ENCODE measurements at places on chromosomes 3 and 15. TPM values are rescaled to one million over a fixed set of nuclear protein-coding genes. Genes with fewer than 3 reads are reported as not detected.
A peak's percentile ranks its signal among the peaks of the same experiment; 100 is the strongest.

The PP2D1 gene
- total RNA-seq = not detected

The KIF7 gene
- total RNA-seq = 2.7 TPM

The AGBL1 gene
- not detected for total RNA-seq

The SLC22A14 gene
- not detected for total RNA-seq

The C15orf40 gene
- total RNA-seq = 25.6 TPM

The PLS1 gene
- total RNA-seq = 4.7 TPM

The EPHA6 gene
- not detected for total RNA-seq

DNA sequence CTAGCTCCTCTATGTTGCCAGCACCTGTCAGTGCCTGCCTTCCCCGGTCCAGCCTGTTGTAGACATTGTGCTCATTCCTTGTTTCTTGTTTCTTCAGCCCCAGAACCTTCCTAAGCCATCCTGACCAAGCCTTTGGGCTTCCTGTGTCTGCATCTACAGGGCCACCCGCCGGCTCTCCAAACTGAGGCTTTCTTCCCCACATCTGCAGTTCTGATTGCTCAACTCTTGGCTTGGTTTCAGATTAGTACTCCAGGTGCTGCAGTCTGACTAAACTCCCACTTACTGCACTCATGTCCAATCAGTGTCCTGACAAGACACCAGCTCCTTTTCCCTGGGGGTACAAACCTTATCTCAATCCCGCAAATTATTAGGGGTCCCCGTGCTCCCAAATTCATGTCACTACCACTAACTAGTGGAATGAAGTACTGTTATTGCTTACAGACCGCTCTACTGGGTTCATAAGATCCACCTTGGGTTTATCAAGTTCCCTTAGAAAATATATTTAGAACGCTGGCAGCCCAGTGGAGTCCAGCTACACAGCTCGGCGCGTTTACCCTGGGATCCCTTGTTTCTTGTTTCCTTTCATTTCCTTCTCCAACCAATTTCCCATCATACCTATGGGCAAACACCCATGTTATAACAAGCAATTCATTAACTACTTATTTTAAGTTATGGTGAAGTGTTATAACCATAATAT, 114.2 kb upstream of the TJP1 start:
- no peak for DNase-seq

DNA sequence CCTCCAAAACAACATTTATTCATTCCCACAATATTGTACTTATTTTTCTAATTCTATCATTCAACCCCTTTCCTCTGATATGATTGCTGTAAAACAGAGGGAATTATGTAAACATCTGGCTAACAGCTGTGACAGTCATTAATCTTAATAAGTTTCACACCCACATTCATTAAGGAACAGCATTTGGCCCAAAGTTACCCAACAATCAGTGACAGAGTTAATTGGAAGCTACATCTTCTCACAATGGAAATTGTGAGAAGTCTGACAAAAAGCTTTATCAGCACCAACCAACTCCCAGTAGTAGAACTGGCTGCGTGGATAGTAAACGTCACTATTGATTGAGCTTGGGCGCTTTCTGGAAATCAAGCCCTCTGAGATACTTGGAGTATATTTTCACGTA, 165.8 kb upstream of the SLC24A5 start:
- DNase-seq = no peak

DNA sequence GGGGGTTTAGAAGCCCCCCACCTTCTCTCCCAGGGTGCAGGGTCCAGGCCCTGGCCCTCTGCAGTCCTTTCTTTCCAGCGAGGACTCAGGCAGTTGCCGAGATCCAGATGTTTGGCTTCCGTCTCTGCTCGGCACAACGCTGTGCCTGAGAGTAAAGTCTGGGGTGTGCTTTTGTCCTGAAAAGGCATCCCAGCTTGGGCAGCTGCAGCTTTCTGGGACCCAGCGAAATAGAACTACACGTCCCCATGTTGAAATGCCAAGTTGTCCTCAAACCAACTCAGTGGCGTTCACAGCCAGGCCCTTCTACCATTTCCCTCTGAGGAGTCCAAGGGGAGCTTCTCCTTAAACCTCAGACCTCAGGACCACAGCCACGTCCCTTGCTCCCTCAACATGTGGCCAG, 23.1 kb downstream of the FGD5 start:
- no peak for DNase-seq

DNA sequence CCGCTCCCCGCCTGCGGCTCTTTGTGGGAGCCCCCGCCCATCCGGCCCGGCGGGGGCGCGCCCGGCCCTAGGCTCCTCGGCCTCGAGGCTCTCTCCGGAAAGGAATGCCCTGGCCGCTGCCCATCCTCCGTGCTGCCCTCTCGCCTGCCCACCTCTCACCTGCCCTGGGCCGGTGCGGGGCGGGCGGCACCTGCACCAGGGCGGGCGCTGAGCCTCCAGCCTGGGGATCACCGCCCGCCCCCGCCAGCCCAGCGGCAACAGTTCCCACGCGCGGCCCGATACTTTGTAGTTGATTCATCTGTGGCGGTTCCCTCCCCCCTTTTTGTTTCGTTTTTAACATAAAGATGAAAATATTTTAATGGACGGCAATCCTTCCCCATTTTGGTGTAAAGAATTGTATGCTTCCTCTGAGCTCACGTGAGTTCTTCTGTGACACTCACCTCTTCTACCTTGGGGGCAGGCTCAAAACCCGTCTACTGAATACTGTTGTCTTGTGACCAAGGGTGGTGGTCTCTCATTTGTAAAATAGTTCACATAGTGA, 1.9 kb downstream of the KLF13 start:
- peak; percentile 93 for DNase-seq

DNA sequence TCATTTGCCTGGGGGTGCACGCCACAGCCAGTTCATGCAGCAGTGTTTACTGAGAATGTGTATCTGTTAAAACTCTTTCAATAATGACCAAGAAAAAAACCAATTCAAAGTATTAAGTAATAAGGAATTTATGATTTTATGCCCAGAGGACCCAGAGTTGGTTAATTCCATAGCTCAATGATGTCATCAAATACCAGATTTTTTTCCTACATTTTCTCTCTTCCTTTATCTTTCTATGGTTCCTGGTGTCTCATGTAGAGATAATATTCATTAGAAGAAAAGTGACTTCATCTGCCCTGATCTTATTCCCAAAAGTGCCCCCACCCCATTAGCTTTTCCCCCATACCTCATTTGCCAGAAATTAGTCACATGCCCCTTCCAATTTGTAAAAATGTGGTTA, 44.6 kb upstream of the LMCD1 start:
- DNase-seq = no peak

GRCh38 chr3:152710549-152710948, 124.4 kb upstream of the P2RY1 start:
- DNase-seq = no peak

DNA sequence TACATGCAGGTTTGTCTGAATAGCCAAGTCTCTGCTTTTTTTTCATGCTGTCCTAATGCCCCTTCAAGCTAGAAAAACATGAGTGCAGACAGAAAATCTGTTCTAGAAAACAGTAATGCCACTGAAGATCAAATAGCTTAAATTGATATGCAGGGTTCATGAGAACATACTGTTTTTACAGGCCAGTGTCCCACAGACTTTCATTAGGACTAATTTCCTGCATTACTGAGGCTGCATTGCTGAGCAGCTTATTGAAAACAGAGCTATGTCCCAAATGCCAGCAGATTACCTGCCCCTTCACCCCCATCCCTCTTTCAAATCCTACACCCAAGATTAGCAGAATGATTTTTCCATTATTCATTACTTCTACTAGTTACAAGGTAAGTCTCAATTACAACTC, 665 bp downstream of the TM4SF18 start:
- no peak for DNase-seq

DNA sequence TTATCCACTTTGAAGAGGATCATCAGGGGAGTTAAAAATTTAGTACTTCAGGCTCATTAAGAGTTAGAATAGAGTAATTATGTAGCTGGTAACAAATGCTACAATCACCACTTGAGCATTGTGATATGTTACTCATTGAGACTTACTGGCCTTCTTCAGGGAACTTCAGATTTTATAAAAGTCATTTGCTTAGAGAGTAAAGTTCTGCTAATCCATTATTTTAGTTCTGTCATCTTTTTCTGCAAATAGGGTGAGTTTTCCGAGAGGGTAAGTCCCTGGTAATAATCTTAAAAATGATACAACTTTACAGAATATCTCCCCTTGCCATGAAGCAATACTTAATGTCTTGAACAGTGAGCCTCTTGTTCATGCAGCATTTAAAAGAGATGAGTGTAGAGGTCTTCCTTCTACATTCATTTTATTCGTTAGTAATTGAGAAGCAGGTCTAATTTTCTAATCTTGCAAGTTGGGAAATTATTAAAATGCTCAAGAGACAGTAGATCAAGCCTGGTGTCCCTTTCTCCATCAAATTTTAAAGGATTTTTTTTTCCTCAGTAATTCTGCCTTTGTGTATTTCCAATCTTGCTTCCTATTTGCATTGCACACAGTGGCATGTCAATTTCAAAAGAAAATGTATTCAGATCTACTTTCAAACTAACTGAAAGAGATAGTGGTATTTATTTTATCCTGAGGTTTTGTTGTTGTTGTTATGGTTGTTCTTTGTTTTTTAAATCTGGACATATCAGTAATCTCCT, 52.6 kb downstream of the MBNL1 start:
- DNase-seq = no peak

GRCh38 chr15:53976844-53977392, 1.3 kb upstream of the UNC13C start:
- no peak for DNase-seq

DNA sequence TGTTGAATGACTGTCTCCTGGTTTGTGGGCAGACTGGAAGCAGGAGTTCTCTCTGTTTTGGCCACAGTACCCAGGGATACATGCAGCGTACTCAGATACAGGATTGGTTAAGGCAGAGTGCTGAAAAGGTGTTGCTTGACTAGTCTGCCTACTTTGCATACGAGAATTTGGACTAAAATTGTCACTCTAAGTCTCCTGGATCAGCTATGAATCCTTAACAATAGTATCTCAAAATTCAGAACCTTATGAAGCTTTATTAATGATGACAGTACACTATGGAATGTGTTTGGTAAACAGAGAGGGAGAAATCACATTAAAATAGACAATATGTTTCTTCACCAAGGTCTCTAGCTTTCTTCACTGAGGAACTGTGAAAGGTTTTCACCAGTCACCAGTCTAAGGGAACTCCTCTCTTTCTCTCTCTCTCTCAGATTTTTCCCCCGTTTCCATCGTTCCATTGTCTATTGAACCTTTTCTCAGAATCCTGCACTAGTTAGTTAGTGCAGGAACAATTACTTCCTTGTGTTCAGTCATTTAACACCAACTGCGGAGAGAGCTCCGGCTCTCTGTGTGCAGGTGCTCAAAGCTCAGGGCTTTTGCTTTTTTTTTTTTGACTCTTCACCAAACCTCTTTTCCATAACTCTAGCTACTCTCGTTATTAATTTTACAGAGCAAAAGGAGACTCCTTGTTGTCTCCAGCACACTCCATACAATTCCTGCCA, 85.9 kb upstream of the FNDC3B start:
- no peak for DNase-seq

GRCh38 chr3:66406831-66407610, 93.8 kb downstream of the LRIG1 start:
- DNase-seq = no peak

- DNase-seq = no peak
These were observed 194.3 kb upstream of the SGO1 start for GRCh38 chr3:20380295-20380694.

DNA sequence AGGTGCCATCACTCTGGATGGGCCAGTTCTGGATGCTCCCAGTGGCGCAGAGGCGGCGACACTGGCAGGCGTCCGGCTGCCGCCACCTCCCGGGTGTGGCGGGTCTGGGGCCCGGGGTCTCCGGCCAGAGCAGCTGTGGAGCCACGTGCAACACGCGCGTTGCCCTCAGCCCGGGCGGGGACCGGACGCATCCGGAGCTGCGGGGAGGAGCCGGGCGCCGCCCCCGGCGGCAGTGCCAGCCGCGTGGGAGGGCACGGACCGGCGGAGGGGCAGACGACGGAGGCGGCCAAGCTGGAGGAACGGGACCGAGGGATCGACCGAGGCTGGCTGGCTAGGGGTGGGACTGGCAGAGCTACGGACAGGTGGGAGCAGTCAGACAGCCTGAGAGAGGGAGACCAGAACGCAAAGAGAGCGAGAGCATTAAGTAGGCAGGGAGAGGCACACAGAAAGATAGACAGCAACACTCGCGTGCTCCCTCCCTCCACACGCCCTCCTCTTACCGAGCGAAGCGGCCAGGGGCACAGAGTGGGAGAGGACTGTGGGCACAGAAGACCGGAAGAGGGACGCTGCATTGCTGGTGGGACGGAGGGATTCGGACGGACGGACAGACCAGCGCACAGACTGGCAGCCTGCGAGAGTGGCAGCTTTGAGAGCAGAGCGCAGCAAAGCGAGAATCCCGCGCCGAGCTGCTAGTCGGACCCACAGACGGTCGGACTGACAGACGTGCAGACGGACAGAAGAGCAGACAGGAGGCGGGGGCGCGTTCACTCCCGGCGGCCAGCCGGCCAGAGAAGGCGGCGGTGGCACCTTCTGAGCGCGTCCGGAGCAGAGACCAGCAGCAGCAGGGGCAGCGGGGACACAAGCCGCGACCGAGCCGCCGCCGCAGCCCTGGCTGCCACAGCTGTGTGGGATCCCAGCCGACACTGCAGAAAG, at the start of gene ARPP21:
Gene ARPP21 (plus strand): TSS at position 272 of the 933 bp plus-strand sequence. CDS start 42,227 bp downstream, outside the sequence.
- DNase-seq = peak; percentile 21

DNA sequence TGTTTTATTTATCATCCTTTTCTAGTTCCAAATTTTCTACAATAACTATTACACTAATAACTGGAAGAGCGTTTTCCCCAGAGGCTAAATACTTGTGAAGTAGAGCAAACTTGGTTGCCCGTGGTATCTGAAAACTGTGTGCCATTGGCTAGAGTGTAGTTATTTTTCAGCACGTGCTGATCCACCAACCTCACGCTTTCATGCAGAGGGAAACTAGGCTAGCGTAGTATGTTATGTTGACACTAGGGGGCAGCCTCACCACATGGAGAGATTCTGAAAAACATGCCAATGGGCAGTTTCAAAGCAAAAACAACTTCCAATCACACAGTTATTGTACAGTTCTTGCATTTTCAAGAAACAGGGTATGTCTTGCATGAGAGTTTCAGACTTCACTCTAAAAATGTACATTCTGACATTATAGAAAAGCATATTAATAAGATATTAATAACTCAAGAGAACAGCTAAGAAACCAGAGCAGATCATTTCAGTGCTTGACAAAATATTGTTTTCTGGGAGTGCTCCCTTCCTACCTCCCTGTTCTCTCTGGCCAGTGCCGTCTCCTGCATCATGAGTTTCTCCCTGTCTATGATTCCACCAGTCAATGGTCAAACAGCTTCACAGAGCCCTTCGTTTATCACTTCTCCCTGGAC, 39.7 kb downstream of the SPATA12 start:
- DNase-seq = peak; percentile 80

GRCh38 chr3:13338231-13338630, 81.9 kb downstream of the NUP210 start:
- DNase-seq = no peak

DNA sequence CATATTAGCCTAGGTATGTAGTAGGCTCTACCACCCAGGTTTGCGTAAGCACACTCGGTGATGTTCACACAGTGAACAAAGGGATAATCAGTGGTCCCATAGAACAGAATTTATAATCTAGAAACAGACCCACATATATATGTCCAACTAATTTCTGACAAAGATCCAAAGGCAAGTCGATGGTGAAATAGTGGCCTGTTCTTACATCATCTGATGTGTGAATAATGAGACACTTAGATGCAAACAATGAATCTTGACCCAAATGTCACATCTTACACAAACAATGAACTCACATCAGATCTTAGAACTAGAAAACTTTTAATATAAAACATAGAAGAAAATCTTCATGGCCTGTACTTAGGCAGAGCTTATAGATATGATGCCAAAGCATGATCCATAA, 17.6 kb upstream of the TM2D3 start:
- no peak for DNase-seq
